Cortex of kidney (tissue), 1 donor: ENCODE measurements at places on chromosomes 1 and 21.

GRCh38 chr1:54885807-54886723, 930 bp downstream of the DHCR24 start:
- no peak for DNase-seq

GRCh38 chr1:27372022-27372807, 2.4 kb downstream of the FCN3 start:
- DNase-seq = no peak

DNA sequence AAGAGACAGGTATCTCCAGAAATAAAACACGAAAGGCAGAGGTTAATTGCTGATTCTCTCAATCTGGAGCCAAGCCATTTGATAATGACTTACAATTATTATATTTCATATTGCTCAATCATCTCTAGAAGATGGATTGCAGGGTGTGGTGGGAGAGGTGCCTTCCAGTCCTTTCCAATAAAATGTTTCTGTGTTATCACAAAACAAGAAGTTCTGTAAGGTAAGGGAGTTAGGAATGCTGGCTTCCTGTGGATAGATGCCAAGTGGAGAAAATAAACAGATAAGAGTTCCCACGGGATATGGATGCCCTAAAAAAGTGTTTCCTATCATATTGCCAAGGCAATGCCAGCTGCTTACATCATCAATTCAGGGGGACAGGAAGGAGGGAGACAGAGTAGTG, 7.2 kb upstream of the CCN1 start:
- DNase-seq = no peak

GRCh38 chr1:44784094-44785028, 3.6 kb downstream of the BEST4 start:
- DNase-seq = no peak

DNA sequence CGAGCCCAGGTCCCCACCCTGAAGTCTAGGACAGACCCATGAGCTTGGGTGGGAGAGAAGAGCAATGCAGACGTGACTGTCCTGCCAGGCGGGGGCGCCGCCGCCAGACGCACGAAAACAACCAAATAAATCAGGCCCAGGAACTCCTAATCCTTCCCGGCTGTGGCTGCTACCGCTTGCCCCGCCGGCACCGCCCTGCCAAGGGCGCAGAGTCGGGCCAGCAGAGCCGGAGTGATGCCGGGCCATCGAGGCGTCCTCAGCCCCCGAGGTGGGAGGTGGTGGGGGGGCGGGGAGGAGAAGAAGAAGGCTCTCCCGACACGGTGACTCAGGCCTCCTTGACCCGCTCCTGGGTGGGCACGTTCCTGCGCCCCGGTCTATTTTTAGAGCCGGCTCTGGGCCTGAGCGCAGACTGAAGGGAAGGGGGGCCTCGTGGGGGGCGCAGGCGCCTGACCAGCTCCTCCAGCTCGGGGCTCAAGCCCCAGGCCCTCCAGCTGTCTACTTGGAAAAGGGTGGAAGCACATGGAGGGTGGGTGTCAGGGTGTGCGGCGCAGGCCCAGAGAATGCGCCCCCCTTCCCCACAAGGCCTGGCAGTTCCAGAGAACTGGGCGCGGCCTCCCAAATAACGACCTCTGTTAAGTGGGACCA, 10.7 kb upstream of the COL16A1 start:
- DNase-seq = no peak

DNA sequence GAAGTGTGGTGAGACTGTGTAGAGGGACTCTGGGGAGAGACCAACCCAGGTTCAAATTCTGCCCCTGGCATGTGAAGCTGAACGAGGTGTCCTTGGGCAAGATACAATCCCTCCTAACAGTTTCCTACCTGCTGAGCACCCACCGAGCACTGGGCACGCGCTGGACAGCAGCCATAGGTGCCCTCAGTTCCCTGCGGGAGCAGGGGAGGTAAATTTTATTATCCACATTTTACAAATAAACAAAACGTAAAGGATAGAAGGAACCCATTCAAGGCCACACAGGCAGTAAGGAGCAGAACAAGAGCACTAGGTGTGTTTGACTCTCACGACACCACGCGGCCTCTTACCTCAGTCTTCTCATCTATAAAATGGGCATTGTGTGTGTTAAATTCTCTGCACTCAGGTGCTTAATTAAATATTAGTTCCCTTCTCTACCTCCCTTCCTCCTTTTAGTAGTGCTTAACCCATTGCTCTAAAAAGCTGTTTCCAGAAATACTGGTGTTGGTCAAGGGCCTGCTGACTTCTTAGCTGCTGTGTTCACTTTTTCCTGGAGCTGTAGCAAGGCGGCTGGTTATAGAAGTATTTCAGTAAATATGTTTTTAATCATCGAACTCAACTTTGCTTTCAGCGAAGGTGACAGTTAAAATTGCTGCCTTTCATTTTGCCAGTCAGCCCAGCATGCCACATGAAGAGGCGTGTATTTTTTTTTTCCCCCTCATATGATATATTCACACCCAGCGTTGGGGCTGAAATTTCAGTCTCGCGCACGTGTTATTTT, 41.6 kb downstream of the PGBD5 start:
- DNase-seq = no peak

DNA sequence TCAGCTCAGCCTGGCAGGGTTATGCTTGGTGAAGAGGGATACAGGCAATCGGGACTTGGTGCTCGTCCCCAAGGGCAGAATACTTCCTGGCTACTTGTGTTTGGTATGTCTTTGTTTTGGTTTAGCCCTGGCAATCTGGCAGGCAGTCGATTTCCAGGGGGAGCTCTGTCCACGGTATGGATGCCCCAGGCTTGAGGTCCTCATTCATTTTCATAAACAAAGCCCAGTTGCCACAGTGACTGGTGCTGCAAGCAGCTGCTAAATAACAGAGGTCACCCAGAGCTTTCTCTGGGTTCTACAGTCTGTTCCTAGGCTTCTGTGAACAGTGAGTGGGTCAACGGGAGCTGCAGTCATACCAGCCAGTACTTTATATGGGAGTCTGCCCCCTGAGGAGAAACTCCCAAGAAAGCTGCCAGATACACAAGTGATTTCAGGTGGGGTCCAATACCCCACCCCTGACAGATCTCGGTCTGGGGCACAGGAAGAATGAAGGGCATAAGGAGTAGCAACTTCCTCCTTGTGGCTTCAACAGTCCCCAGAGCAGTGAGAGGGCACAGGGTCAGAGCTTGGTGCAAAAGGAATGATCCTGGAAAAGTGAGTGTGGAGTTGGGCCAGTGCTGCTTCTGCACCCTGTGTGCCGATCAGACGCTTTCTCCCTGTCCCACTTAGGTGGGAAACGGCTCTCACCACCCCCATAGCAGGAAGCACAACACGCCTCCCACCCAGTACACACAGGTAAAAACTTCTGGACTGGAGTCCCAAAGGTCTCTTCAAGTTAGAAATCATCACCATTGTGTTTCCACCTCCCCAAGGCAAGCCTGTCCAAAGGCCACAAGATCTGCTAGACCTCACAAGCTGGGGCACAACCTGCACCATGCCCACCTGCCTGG, 55.5 kb downstream of the TGFBR3 start:
- DNase-seq = no peak

DNA sequence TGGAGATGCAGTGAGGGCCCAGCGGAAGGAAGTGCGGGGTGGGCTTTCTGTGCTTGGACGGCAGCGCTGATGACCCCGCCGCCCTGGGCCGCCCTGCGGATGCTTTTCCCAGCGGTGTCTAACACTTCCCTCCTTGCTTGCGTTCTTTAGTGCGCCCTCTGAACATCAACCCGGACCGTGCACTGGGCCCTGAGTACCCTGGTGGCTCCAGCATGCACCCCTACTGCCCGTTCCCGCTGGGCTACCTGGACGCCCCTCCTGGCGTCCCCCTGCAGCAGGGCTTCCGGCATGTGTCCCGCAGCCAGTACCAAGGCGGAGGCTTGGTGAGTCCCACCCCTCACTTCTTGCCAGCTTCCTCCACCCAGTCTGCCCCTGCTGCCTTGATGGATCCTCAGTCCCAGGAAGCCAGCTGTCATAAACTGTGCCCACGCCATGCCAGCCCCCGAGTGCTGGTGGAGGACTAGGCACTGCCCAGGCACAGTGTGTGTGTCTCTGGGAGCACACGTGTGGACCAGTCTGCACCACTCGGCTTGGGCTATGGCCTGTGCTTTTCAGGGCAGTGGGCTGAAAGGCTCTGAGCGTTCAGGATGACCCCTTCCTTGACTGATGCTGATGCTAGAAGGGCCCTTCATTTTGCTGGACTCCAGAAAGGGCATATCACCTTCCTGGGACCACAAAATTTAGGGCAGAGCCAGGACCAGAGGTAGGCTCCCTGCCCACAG, 2.3 kb downstream of the DMRTB1 start:
- no peak for DNase-seq

GRCh38 chr21:14591377-14591776, 45.3 kb upstream of the SAMSN1 start:
- no peak for DNase-seq

- DNase-seq = no peak
Measured at GRCh38 chr21:45481977-45482898, 60.0 kb downstream of the SLC19A1 start.

GRCh38 chr1:197633447-197634078, 141.7 kb downstream of the DENND1B start:
- DNase-seq = no peak

DNA sequence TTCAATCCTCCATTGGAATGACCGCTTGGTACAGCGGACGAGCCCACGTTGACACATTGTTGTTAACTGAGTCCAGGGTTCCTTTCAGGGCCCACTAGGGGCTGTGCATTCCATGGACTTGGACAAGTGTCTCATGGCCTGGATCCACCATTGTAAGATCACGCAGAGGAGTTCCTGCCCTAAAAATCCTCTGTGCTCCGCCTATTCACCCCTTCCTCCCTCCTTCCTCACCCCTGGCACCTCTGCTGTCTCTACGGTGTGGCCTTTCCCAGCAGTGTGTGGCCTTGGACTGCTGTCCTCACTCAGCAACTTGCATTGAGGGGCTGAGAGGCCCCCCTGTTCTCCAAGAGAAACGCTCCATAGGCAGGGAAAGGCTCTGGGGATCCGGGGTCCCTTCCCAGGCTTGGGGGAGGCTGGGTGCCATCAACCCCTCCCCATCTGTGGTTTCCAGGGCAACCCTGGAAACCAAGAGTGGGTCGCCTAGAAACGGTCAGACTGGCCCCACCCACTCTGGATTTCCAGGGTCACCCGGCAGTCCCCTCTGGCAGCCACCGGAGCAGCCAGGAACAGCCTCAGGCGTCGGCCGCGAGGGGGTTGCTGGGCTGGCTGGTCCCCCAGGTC, 50.9 kb downstream of the MEGF6 start:
- no peak for DNase-seq

GRCh38 chr1:212485913-212486618, 53.3 kb downstream of the NENF start:
- no peak for DNase-seq

- no peak for DNase-seq
Measured at GRCh38 chr21:40562242-40563002, 284.5 kb downstream of the DSCAM start.
